ENCODE measurements at places on chromosomes 16 and 17.

GRCh38 chr17:613725-614124, 100.9 kb downstream of the VPS53 start:
- DNase-seq = no peak

DNA sequence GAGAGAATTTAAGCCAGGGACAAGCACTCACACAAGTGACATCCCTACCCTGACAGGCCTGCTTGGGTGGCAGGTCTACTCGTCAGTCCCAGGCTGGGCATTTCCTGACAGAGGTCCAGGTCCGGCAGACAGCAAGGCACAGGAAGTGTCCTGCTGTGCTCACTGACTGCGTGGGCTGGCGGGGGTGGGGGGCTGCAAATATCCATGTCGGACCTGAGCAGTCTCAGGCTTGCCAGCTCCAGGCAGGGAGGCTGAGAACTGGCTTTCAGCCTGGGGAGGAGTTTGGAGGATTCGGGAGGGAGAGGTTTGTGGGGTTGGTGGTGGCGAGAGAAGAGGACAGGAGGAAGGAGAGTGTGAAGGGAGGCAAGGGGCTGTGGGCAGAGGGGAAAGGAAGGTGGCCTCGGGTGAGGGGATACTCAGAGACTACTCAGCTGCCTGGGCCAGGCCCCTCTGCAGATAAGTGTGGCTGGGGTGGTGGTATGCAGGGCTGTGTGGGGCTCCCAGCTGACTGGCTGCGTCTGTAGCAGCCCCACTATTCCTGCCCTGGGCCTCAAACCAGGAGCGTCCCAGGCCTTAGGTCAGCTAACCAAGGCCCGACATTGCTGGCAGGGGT, 7.8 kb downstream of the HIC1 start:
- peak; percentile 81 for DNase-seq

- no peak for DNase-seq
These were observed 2.9 kb downstream of the NEURL4 start for GRCh38 chr17:7326186-7326585.

DNA sequence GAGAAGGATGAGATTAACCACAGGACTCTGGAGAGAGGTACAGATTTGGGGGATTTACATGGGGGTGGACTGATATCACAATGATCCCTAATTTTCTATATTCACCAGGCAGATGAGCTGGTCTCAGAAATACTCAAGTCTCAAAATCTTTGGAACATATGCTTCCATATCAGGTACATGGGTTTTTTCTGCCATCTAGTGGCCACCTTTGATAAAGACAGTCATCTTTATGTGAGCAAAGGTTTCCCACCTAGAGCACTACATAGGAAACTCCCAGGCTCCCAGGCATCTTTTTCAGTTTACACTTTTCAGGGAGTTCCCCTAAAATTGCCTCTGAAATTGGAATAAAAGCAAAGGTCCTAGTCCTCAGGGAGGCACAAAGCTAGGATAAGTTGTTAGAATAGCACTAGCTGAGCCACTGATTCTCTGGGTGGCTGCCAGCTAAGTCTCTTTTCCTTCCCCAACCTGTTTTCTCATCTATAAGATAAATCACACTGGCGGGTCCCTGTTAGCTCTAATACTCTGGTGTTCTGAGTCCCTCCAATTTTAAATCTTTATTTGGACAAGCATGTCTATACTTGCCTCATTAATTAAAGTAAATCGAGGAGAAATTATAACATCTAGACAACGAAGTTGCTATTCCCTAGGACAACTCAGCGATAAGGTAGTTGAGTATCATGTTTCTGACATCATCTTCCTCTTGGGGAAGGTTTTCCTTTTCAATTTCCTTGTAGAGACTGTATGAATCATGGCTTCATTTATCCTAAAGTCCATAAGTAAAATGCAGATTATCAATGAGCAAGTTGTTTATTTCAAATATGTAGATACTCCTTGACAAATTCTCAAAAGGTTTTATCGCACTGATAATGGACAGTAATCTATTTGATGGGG, 19.0 kb upstream of the MON1B start:
- peak; percentile 67 for DNase-seq

- no peak for DNase-seq
These were observed 170.2 kb downstream of the HS3ST3B1 start for GRCh38 chr17:14471052-14471451.

- peak; percentile 66 for DNase-seq
These were observed 4.0 kb upstream of the RPL38 start for GRCh38 chr17:74199306-74200092.

- DNase-seq = no peak
These were observed 4.5 kb upstream of the FOXN1 start for GRCh38 chr17:28501421-28502284.

DNA sequence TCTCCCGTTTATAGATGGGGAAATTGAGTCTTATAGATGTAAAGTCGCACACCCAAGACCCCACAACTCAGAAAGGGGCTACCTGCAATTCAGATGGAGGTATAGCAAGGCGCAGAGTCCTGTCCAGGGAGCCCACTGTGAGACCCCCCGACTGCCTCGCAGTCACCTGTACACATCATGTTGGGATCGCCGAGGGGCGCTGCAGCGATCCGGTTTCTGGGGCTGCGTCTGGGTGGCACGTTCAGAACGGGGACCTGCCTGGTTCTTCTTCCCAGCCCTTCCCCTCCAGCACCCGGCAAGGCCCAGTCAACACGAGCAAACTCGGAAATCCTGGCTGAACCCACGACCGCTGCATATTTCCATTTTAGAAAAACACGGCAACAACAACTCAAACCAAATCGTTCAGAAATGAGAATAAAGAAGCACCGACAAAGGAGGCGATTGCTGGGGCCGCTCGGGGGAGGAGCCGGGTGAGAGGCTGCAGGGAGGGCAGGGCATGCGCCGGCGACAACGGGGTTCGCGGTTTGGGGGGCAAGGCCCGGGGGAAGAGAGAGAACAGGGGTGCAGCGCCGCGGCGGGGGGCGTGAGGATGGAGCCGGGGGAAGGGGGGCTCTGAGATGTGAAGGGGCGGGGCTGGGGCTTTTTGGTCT, 643 bp downstream of the HSDL1 start:
- DNase-seq = peak; percentile 34

- DNase-seq = peak; percentile 97
These were observed 24.8 kb upstream of the MAP3K14 start for GRCh38 chr17:45341533-45342158.
